HuH-7 (cell line): ENCODE measurements at places on chromosomes 4 and X.

GRCh38 chr4:138348055-138348454 lies 105.9 kb upstream of the SLC7A11 start:
- DNase-seq: no peak

GRCh38 chr4:80311130-80311529 lies 24.4 kb upstream of the CFAP299 start:
- DNase-seq: no peak

DNA sequence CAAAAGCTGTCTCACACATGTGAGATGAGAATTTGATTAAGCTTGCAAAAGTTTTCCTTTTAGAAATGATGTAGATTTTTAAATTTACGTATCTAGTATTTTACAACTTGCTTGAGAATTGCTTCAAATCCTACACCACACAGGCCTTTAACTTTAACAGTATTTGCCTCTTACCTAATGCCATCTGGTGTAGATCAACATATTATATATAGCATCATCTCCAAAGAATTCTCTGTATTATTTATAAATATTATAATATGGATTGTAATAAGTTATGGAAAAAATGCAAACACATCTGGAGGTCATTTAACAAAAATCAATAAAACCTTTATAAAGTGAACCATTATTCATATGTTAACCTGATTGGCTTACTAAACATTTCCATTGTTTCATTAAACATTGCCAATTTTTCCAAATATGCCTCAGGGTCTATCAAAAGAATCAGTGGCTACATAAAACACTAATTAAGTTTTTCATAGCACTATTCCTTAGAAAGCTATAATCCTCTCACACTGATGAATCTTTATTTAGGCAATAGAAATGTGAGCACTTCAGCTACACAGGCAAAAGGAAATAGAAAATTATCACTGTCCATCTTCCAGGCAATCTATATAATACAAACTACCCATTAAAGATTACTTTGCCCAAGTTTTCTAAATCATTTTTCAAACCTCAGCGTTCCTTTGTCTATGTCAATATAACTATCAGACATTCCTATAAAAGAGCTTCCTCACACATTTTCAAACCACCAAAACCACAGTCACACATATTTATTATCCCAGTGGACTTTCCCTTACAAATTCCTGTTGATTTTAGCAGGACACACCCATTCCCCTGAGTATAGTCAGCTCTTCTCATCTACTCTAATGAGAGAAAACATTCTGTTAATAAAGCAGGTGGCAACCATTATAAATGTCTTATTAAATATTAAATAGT lies 83.5 kb upstream of the INTU start:
- no peak for DNase-seq

DNA sequence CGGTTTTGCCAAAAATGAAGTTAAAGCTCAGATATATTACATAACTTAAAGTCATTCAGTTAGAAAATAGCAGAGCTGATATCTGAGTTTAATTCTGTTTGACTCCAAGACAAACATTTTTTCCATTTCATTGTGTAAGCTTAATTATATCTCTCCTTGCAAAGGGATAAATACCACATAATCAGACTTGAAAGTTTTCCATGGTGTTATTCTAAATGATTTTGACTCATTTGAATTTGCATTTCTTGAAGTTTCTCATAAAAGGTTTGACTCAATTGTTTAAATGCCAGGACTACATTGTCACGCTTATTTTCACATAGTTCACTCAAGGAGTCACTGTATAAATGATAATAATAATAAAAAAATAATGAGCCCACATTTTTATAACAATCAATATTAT lies 39.4 kb upstream of the DDX60 start:
- no peak for DNase-seq

GRCh38 chr4:72895408-72895807 lies 174.1 kb downstream of the COX18 start:
- DNase-seq: no peak
